ENCODE measurements at places on chromosomes 7 and 10. TPM values are rescaled to one million over a fixed set of nuclear protein-coding genes. Genes with fewer than 3 reads are reported as not detected.

TET1 gene
- 36.2 TPM for total RNA-seq

GSAP gene
- 10.9 TPM for total RNA-seq

DNA sequence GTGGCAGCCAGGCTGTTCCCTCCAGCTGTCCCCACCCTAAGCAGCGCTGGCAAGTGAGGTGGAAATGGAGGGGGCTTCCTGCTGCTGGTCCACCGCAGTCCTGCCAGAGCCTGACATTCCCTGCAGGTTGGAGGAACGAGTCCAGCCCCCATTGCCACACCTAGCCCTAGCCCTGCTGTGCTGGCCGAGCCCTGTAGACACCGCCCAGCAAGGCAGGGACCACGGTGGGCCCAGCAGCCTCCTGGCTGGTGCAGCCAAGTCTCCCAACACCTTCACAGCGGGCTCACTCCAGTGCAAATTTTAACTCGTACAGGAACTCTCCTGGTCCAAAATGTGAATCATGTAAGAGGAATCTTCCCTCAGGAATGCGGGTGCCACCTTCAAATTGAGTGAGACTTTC lies 116.3 kb downstream of the PAXIP1 start:
- H3K36me3 ChIP-seq: peaks cover 8% of the 10 kb centered on the region
- DNase-seq: no peak
- H3K4me3 ChIP-seq: no peak overlapping the region
- H3K4me1 ChIP-seq: no peaks in the 10 kb centered on the region
- no peaks in the 10 kb centered on the region for H3K27me3 ChIP-seq

DNA sequence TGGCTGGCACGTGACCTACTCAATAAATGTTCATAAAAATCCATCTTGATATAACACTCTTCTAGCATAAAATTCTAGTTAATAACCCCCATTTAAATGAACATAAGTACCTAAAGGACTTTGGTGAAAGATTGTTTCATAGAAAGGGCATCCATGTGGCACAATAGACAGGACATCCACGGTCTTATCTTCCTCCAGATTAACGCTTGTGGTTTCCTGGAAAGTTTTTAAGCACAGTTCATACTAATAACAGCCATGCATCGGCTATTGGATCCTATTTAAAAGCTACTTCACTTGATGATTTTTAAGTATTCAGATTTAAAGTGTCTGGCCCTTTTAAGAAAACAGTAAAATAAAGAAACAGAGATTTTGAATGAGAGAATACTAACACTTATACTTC lies 288.3 kb downstream of the AHR start:
- no peaks in the 10 kb centered on the region for H3K36me3 ChIP-seq
- no peak for DNase-seq
- H3K27me3 ChIP-seq: no peaks in the 10 kb centered on the region
- no peak overlapping the region for H3K4me3 ChIP-seq
- no peak overlapping the region for H3K27ac ChIP-seq

GRCh38 chr10:930625-931325 lies 730 bp downstream of the LARP4B start:
- H3K27ac ChIP-seq: peak overlapping the region; percentile 98
- peaks cover 39% of the 10 kb centered on the region for H3K4me1 ChIP-seq
- H3K36me3 ChIP-seq: peaks cover 3% of the 10 kb centered on the region
- peak overlapping the region; percentile 92 for H3K4me3 ChIP-seq

DNA sequence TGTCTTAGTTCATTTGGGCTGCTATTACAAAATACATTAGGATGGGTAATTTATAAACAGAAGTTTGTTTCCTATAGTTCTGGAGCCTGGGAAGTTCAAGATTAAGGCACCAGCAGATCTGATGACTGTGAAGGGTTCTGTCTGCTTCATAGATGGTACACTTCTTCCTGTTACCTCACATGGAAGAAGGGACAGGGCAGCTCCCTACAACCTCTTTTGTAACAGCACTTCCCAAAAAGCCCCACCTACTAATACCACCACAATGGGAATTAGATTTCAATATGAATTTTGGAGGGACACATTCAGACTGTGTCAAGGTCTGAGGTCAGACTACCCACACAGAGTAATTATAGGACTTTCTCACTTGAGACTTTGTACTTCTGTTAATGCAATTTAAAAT lies 260.3 kb downstream of the ARHGAP12 start:
- H3K27me3 ChIP-seq: peaks cover 3% of the 10 kb centered on the region
- no peak for DNase-seq
- no peak overlapping the region for H3K27ac ChIP-seq
- peaks cover 11% of the 10 kb centered on the region for H3K4me1 ChIP-seq
- no peak overlapping the region for H3K4me3 ChIP-seq
- no peaks in the 10 kb centered on the region for H3K36me3 ChIP-seq
